ENCODE measurements at places on chromosomes 7 and 10. TPM values are rescaled to one million over a fixed set of nuclear protein-coding genes. Genes with fewer than 3 reads are reported as not detected.

HMX3 gene
- total RNA-seq = not detected

- DNase-seq = peak; percentile 83
These were observed 59.8 kb upstream of the CHST15 start for GRCh38 chr10:124153023-124153826.

DNA sequence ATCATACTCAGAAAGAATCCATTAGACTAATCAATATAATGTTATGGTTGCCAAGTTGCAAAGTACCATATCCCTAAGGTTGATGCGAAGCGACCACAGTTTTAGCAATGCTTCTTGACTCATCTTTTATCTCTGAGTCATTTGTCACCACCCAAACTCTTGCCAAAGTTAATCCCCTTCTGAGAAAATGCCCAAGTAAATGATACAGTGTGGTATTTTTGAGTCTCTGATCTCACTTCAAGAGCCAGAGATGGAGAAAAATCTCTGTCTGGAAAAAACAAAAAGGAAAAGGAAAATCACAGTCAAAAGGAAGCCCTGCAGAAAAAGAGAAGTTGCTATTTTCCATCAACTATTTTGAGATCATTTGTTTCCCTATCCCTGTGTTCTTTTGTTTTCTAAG is 26.7 kb upstream of the OTUD1 start:
- no peak for DNase-seq

- no peak for DNase-seq
These were observed 117.5 kb downstream of the NRF1 start for GRCh38 chr7:129728875-129729467.

- DNase-seq = no peak
These were observed 54.0 kb downstream of the IFIT5 start for GRCh38 chr10:89468191-89468965.

DNA sequence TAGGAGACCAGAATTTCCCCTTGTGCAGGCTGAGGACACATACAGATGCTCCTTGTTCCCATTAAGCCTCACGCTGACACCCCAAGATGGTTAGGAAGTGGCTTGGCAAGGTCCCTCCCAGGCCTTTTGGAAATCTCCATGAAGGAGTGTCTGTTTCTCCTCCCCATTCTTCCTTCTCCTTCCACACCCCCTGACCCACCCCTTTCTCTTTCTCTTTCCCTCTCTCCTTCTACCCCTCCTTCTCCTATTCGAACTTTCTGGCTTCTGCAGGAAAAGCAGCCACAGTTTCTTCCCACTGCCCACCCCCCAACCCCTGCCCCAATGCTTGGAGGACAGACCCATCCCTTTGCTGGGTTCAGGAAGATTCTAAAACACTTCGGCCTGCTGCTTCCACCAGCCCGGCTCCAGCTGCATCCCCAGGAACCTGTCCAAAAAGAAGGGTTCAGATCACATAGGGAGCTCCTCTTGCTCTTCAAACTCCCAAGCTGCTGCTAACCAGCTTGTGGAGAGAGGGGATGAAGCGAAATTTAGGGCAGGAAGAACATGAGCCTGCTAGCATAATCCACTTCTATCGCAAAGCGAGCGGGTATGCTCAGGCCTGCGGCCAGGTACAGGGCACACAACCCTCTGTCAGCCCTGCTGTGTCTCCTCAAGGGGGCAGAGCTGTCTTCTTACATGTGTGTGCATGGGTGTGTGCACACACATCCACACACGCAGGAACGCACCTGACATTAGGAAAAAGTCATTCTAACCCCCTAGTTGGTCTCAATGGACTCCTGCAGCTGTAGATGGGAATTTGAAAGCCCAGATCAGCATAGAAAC is 80.4 kb downstream of the PPP1R3C start:
- DNase-seq = no peak

DNA sequence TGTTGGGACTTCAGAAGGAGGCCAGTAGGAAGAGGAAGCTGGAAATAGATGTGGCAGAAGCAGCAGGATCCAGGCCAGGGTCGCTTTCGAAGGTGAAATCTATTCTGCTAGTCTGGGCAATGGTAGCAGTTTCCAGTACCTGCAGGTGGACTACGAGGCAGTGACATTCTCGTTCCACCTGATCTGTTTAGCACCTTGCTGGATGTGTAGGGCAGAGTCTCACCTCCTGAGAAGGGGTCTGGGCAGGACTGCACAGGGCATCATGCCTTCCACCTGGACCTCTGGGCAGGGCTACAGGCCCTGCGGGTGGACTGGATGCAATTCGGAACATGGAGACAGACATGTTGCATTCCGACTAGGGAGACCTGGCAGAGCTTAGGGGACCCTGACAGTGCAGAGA is 254.8 kb upstream of the ZNF32 start:
- no peak for DNase-seq

IKZF1 gene
- total RNA-seq = 11.9 TPM

DNA sequence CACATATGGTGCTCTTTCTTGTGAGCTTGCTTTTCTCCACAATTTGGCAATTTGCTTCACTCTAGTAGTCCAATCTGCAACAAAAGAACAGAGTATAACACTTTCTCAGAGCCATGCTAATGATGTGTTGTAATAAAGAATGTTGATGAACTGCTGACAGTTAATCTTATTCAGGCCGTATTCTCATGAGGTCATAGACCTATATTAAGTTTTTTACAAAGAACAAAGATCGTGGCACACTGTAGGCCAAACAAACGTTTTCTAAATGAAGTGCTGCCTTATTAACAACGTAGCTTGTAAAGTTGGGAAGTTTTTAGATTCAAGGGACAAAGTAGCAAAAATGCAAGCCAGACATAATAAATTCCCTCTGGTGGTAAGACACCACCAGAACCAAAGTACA is 160.1 kb downstream of the GALNT11 start:
- no peak for DNase-seq

GRCh38 chr7:153385502-153385901 is 626.0 kb downstream of the ACTR3B start:
- no peak for DNase-seq

Data from posterior vena cava (tissue), 2 donors.